Right cardiac atrium (tissue), 5 donors: ENCODE measurements at places on chromosomes 3 and 15.

GRCh38 chr3:78804251-78805037 lies 963.4 kb downstream of the ROBO1 start:
- DNase-seq, result peak; percentile 32

DNA sequence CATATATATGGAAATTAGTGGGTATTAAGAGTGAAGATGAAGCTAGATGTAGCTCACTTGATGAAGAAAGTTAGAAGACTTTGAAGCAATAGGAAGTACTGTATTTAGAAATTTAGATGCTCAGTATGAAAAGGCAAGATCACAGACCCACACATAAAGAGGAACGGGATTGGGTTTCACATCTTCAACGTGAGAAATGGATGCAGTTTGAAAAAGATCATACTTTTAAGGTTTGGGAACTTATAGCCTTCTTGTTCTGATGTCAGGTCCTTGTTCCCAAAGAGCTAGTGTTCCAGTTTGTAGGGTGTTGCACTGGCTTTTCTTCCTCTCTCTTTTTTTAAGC lies 16.7 kb downstream of the AP3S2 start:
- DNase-seq, result no peak

DNA sequence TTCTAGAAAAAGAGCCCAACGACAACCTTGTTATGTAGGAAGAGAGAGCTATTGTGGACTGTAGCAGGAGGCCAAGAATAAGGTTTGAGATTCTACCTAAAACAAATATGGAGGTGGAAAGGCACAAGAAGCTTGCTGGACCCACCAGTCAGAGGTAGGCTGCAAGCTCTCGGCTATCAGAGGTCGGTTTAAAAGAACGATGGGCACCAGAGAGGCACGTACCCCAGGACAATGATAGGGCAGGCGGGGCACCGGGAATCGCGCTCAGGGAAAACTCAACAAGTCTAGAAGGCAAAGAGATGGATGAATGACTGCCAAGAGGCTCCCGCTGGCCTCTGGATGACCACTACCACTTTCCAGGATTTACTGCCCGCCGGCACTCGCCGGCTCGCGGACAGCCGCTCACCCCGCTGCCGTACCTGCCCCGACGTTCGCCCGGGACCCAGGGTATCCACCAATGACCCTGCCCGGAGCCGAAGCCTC lies 1.1 kb downstream of the HDGFL3 start:
- no peak for DNase-seq

- no peak for DNase-seq
Measured at GRCh38 chr3:12681943-12682390, 18.1 kb upstream of the RAF1 start.

- peak; percentile 83 for DNase-seq
Measured at GRCh38 chr15:65184305-65184867, 756 bp downstream of the CLPX start.

DNA sequence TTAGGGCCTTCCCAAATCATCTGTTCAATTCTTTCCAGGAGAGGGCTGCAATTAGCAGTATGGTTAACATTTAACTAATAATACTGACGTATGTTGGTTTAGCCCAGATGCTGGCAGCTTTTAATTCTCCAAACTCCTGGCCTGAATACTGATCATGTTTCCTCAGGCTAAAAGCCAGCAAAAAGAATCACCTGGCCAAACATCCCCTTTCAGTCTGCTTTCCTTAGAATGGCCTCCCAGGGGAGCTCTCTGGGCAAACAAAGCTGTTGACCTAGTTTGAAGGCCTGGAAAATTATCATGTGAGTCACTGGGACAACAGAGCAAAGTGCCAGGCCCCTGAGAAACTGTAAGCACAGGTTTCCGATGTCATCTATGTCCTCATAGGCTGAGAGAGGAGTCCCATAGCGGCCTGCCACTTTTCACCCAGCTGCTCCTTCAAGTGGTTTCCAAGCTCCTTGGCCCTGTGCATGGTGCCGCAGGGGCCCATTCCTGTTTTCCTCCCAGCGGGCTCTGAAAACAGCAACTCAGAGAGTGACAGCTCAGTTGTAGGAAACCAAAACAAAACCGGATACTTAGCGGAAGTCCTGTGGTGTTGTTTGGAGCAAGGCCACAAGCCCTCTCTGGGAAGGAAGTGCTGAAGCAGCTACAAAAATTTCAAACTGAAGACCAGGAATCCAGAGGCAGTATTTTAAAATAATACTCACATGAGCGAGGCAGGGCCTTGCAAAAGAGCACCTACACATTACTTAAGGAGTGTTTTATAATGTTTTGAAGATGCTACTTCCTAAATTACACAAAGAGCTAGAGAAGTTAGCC lies 36.5 kb upstream of the RAB11A start:
- DNase-seq, result peak; percentile 92

DNA sequence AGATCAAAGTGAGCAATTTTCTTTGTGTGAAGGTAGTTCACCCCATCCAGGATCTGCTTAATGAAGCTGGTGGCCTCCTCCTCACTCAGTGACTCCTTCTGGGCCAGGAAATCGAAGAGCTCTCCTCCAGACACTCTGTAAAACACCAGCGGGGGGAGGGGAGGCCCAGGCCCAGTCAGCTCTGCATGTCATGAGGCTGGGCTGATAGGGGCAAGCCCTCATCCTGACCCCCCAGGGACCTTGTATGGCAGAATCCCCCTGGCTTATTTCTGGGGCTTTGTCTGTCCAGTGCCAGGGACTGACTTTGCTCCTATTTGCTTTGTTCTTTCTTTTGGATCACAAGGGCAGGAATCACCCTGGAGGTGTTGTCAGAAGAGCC lies 74.9 kb downstream of the DAPK2 start:
- peak; percentile 54 for DNase-seq

- no peak for DNase-seq
Measured at GRCh38 chr3:186339180-186339918, 22.7 kb downstream of the DGKG start.

DNA sequence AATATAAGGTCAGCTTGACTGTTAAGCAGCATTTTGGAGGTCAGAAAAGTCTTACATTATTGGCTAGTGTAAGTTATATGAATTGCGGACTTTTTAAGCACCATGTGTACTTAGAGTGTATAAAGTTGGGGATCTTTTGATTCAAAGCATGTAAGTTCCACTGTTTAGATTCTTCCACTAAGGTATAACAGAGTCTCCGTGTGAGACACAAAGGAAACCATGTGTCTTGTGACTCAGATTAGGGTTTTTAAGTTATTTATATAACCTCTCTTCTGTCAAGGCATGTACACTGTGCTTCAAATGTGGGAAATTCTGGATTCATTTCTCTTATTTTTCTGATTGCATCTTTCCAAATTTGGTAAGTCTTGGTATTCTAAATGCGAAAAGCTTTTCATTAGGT lies 143.5 kb upstream of the SOX2 start:
- DNase-seq, result no peak

GRCh38 chr3:112635674-112636073 lies 5.3 kb downstream of the CCDC80 start:
- peak; percentile 33 for DNase-seq

DNA sequence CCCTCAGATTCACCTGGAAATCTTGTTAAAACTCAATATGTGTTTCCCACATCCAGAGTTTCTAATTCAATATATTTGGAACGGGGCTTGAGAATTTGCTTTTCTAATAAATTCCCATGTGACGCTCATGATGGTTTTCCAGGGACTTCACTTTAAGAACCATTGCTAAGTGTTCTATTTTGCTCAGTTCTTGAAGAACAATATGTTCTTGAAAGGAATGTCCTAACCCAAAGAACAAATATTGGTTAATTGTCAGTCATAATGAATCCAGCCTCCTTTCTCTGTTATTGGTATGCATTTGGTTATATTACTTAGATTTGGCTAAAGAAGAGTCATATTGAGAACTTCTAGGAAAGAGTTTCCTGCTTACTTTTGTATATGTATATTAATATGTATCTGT lies 4.4 kb upstream of the PLSCR2 start:
- DNase-seq, result no peak

- no peak for DNase-seq
Measured at GRCh38 chr3:107928084-107928445, 162.8 kb downstream of the CD47 start.

- no peak for DNase-seq
Measured at GRCh38 chr15:73607405-73607804, 25.8 kb downstream of the NPTN start.

GRCh38 chr15:77992356-77993222 lies 84.9 kb downstream of the TBC1D2B start:
- peak; percentile 72 for DNase-seq
